ENCODE measurements at places on chromosomes 7 and 10.

DNA sequence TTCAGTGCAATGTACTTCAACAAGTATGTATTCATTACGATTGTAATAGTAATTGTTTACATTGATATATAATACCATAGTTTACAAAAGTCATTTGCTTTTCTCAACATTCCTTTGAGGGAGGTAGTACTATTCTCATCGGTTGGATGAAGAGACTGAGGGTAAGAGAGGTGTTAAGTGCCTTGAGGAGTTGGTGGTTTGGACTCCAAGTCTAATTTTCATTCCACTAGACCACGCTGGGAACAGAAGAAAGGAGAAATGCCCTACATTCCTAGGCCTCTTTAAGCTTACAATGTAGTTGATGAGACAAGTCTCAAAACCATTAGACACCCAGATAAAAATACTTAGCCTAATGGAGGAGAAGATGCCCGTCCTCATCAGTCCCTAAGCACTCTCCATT lies 28.6 kb downstream of the CDK1 start:
- DNase-seq: no peak

DNA sequence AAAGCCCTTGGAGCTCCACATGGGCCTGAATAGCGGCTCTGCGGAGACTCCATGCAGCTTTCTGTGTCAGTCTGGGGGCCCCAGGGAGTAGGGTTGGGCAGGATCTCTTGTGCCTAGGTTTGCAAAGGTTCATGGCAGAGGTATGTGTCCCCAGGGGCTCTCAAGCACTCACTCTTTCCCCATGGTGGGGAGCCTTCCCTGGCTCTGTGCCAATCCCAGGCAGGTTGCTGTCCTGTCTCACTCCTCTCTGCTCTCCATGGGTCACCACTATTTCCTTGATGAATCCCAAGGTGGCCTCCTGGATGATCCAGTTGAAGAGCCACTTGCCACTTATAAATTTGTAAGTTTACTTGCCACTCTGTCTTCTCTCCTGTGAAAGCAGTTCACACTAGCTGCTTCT lies 238.4 kb downstream of the CCDC7 start:
- no peak for DNase-seq

DNA sequence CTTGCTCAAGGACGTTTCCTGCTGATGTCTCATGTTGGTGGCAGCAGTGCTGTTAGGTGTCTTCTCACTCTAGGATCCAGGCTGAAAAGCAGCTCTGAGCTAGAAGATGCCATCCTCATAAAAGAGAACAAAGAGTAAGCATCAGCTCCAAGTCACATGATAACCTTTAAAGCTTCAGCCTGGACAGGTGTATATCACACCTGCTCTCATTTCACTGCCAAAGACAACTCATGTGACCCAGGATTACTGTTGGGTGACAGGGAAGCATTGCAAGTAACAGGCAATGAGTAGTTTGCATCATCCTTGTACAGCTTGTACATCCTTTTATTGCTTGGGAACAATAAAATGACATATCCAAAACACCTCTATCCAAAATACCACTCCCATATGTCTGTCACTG lies 423.4 kb upstream of the DPP6 start:
- DNase-seq: no peak

GRCh38 chr7:19989906-19990305 lies 216.5 kb upstream of the TMEM196 start:
- DNase-seq: no peak

DNA sequence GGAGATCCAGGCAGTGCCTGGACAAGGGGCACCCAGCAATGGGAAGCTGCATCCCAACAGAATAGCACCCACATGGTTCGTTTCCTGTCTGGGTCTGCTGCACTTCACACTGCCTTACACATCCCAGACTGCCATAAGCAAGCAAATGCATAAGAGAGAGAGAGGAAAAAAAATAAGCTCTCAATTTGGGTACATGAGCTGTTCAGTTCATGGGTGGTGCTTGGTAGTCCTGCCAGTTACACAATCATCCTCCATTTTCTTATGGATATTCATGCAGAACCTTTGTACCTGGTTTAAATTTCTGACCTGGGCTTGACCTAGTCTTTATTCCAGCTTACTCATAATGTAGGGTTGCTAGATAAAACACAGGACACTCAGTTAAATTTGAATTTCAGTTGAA lies 733.6 kb downstream of the TNS3 start:
- no peak for DNase-seq

DNA sequence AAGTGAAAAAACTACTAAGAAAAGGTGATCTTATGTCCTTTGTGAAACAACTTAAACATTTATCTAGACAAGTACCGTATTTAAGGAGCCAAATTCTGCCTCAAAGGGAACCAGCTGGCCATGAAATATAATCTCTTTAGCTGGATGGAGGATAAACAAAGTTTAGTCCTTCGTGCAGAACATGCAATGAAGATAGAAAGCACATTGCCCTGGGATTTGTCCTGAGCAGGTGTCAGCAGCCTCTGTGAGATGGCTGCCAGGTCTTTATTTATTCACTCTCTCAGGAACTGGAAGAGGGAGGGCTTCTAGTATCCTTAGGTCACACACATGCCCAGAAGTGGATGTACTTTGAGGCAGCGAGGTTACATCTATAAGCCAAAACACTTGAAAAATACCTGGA lies 57.4 kb upstream of the CASD1 start:
- DNase-seq: no peak

DNA sequence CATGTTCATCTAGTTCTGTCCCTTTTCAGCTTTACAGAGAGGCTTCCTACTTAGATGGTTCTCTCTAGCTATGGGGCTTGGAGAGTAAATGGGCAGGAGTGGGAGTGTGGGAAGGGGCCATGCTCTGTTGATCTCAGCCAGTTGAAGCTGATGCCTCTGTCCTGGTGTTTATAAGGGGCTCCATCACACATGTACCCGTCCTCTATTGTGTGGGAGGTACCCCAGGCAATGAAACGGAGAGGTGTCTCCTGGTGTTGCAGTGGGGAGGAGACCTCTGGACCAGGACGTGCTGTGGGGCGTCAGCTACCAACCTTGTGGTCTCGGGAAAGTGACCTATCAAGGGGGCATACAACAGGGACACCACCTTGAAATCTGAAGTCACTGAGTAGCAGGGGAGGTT lies 173.5 kb downstream of the CELF2 start:
- DNase-seq: no peak

GRCh38 chr10:613271-614138 lies 76.0 kb downstream of the DIP2C start:
- DNase-seq: no peak

DNA sequence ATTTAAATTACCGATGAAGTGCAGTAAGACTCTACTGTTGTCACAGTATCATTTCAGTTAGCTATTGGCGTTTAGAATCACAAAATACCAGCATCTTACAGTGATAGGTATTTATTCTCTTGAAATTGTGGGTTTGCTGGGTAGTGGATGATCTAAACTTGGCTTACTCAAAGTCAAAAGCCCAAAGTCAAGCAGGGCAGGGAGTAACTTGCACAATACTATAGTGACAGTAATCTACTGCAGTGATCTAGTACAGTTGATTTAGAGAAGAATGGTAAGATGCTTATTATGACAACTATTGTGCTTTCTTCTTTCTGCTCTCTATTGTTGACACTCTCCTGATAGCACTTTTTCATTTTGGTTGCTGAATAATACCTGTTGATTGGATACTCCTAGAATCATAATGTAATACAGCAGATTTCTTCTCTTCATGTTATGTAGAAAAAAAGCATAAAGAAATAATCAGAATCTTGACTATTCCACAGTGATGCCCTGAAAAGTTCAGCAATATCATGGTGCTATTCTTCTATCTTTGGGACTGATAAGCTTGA lies 10.0 kb downstream of the BTRC start:
- no peak for DNase-seq

DNA sequence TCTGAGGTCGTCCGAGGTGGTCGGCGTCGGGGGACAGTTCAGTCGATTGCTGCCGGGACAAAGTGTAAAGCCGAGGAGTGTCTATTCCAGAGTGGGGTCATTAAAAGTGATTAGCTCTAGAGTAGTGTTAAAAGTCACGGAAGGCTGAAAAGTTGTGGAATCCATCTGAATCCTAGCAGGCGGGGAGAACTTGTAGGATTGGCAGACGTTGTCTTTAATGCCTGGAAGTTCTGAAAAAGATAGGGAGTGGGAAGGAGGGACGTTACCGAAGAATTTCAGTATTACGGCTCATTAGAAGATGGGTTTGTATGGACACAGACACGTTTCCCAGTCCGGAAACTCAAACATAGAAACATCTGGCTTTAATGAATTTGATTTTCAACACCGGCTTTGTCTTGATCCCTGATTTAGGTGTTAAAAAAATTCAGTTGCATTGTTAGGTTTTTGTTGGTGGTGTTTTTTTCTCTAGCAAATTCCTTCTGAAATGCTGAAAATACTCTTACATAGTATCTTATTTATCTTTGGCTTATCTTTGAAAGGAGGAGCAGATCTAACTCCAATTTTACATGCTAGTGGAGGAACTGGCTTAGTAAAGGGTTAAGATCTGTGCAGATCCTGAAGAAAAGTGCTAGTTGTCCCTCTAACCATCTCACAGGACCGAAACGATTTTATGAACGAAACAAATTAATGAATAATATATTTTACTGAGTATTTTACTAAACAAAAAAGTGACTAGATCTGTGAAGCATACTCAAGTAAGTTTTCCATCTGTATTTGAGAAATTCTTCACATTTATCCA lies 900 bp downstream of the MKLN1 start:
- no peak for DNase-seq

GRCh38 chr7:72243329-72243728 lies 168.8 kb downstream of the CALN1 start:
- DNase-seq: no peak

DNA sequence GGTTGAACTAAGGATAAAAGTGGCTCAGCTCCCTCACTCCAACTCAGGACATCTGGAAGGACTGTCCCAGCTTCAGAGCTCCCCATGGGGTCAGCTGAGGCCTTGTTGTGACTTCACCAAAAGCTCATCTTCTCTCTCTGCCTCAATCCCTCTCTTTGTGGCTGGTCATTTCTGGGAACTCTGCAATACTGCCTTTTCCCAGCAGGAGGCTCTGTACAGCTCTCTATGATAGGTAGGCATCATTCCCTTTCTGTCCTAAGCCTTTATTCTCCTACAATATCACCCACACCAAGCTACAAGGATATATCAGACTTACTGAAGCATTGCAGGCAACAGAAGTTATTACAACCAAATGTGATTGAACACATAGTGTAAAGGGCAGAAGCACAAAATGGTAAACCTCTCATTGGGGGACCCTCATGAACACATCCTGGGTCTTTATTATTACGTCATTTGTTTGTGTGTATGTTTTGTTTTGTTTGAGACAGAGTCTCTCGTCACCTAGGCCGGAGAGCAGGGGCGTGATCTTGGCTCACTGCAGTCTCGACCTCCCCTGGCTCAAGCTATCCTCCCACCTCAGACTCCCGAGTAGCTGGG lies 36.7 kb upstream of the PRPS1L1 start:
- no peak for DNase-seq

DNA sequence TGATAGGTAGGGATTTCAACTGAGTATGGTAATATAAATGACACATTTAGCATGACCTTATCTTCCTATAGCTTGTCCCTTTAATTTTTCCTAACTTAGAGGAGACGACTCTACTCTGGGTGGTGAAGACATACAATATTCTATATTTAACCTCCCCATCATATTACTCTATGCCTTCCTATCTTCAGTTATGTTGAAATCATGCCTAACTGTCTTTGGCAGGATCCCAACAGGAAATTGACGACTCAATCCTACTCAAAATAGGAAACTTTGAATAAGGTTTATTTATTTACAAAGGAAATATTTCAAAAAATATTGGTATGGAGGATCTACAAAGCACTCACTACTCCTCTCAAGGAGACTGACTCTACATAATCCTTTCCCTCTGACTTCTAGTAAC lies 24.1 kb upstream of the SEMA3A start:
- no peak for DNase-seq

GRCh38 chr10:29783201-29783947 lies 148.6 kb upstream of the SVIL start:
- DNase-seq: no peak

GRCh38 chr7:106094780-106095179 lies 17.3 kb downstream of the SYPL1 start:
- DNase-seq: no peak

DNA sequence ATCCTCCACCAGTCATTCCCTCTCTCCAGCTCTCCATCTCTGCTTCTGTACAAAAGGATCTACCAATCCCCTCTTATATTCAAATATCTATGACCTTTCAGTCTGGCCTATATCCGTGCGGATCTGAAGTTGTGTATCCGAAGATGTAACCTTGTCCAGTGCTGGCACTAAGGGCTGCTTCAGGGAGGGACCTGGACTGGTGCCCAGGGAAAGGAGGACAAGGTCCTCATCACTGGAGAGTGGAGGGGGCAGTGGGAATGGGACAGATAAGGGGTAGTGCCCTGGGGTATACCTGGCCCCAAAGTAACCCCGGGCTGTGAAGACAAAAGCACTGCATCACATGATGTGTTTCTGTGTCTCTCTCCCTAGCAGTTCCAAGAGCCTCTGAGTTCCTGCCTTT lies 1.8 kb downstream of the TMEM225B start:
- no peak for DNase-seq

DNA sequence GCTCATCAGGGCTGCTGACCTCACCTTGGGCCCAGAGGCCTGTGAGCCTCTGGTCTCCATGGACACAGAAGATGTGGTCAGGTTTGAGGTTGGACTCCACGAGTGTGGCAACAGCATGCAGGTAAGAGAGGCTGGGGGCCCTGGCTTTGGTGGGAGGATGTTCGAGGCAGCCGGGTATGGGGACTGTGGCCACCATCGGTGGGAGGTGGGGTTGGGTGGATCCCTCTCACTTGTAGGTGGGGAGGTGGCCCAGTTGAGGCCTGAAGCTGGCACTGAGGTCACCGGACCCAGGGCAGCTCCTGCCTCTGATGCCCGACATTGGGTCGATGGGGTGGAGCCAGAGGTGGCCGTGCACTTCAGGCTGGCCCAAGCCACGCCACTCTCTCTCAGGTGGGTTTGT lies 406 bp downstream of the ZP3 start:
- no peak for DNase-seq

DNA sequence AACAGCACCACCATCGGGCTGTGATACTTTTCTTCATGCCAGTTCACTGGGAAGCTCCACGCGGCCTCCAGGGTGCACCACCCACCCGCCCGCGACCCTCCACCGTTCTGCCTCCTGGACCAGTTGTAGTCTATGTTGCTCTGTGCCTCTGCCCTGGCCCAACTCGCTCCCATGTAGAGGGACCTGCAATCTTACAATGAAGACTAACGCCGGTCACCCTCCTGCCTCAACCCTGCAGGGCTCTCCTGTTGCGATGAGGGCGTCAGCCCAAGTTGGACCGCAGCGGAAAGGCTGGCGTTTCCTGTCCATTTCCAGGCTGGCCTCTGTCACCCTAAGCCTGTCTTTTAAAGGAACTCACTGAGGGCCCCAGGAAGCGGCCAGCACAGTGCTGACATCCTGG lies 34.9 kb downstream of the IL15RA start:
- DNase-seq: no peak

- no peak for DNase-seq
Measured at GRCh38 chr7:136526408-136527105, 341.9 kb upstream of the CHRM2 start.

- DNase-seq: no peak
Measured at GRCh38 chr10:3010816-3011460, 56.4 kb upstream of the PFKP start.

GRCh38 chr7:32062150-32062549 lies 8.1 kb downstream of the PDE1C start:
- DNase-seq: peak; percentile 50
